Bladder microvascular endothelial cell (primary cell): ENCODE measurements at places on chromosomes 12 and 14. TPM values are rescaled to one million over a fixed set of nuclear protein-coding genes. Genes with fewer than 3 reads are reported as not detected.

ISCA2 gene
- total RNA-seq: 8.9 and 9.4 TPM in 2 replicates

GPX2 gene
- total RNA-seq: not detected in 2 replicates

TAS2R50 gene
- total RNA-seq: 1.1 and 9.0 TPM in 2 replicates

ALX1 gene
- 0.16 and 0.76 TPM in 2 replicates for total RNA-seq

VWF gene
- 1,726 and 3,902 TPM in 2 replicates for total RNA-seq

PRIMA1 gene
- not detected in 2 replicates for total RNA-seq

ING4 gene
- total RNA-seq: 27.2 and 43.3 TPM in 2 replicates

LUM gene
- total RNA-seq: 0.49 and 0.57 TPM in 2 replicates

GARIN6 gene
- total RNA-seq: not detected in 2 replicates
